ENCODE measurements at places on chromosomes 6 and 20. TPM values are rescaled to one million over a fixed set of nuclear protein-coding genes. Genes with fewer than 3 reads are reported as not detected.

Gene ADIG
- not detected for total RNA-seq

Gene FAM209B
- total RNA-seq: 3.9 TPM

- no peak overlapping the region for H3K4me3 ChIP-seq
- H3K27me3 ChIP-seq: no peaks in the 10 kb centered on the region
- DNase-seq: peak; percentile 25
- H3K4me1 ChIP-seq: no peaks in the 10 kb centered on the region
- H3K36me3 ChIP-seq: no peaks in the 10 kb centered on the region
Measured at GRCh38 chr6:138765896-138766655, 7.5 kb upstream of the CCDC28A start.

Gene MUCL3
- total RNA-seq: not detected

Gene NRN1
- 0.19 TPM for total RNA-seq

DNA sequence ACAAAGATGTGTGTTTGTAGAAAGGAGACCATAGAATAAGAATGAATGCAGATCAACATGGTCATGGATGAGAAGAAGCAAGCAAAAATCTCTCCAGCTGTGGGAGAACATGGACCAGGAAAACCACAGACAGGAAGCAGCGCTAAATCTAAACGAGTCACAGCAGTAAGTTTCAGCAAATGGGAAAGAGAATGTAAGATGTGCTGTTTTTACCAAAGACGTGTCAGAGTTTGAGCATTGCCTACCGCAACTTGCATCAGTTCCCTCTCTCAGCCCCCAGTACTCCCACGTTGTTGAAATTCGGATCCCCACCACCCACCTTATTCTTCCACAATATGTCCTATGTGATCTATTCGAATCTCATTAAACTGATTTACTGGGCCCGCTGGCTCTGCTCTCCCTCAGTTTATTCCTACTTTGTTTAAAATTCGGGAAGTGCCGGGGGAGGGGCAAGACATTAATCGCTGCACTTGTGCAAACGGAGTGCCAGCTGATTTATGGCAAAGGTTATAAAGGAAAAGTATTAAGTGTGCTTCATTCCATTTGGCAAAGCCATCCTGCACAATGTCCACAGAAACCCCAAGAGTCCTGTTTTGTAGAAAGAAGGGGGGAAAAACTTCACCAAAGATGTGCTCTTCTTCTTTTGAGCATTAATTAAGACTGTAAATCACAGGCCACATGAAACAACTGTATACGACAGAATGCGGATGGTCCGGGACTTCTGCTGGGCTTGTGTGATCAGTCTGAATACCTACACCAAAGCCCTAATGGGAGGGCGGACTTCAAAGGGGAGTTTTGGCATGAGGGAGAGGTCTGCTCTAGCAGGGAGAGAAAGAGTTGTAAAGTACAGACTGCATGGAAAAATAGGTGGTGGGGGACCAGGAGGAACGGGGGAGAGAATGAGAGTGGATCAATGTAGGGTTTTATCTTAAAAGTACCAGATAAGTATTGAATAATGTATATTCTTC lies 59.1 kb upstream of the PRDM1 start:
- DNase-seq: no peak
- H3K36me3 ChIP-seq: no peaks in the 10 kb centered on the region
- no peak overlapping the region for H3K27ac ChIP-seq
- H3K4me1 ChIP-seq: no peaks in the 10 kb centered on the region

DNA sequence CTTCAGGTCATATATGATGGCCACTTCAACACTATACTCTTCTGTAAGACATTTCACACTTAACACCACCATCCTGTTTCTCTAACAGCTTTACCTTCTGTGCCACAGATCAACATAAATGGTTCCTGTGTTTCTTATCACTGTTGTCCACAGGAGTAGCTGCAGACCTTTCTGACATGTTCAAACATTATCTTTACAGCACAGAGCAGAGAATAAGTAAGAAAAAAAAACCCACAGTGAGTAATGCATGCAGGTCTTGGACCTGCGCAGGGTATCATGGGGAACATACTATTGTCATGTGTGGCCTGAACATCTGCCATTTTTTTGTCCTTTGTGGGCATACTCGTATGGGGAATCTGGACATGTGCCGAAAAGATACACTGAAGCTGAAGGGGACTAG lies 161.9 kb downstream of the KIF16B start:
- no peaks in the 10 kb centered on the region for H3K4me1 ChIP-seq
- no peak overlapping the region for H3K4me3 ChIP-seq

GRCh38 chr20:18783385-18783959 lies 30.1 kb upstream of the SCP2D1 start:
- H3K36me3 ChIP-seq: no peaks in the 10 kb centered on the region
- H3K4me3 ChIP-seq: no peak overlapping the region
- no peak for DNase-seq
- H3K27ac ChIP-seq: no peak overlapping the region

DNA sequence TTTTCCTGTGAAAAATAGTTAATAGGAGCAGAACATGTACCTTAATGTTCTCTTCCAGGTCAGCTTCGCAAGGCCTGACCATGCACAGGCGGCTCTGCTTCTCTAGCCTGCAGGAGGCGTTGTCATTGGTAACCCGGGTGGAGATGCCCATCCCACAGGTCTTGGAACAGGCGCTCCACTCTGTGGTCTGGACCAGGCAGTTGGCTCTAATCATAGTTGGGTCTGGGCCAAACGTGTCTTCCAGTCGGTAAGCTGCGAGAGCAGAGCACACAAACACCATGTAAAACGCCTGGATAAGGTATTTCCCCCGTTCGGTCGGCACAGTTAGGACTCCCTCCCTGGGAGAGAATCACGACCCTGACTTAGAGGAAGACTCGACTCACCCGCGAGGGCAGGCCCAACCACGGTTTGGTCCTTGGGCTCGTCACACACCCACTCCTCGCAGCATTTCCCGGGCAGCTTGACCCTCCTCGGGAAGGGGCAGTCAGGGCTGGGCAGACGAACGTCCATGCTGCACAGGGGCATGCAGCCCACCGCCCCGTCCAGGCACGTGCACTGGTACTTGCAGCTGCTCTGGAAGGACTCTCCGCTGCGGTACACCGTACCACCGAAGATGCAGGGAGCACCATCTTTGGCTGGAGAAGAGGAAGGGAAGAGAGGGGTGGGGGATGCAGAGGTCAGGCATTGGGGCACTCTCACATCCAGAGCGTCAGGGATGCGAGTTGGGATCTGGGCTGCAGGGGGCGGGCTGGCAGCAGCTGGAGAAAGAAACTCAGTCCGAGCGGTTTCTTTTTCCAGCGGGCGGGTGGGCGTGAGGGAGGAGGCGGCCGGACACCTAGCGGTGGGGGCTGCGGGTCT lies 1.0 kb downstream of the CCN2 start:
- peak overlapping the region; percentile 28 for H3K4me3 ChIP-seq
- no peaks in the 10 kb centered on the region for H3K36me3 ChIP-seq
- no peak for DNase-seq
- peaks cover 4% of the 10 kb centered on the region for H3K27me3 ChIP-seq
- no peak overlapping the region for H3K27ac ChIP-seq

Gene MDN1
- 63.9 TPM for total RNA-seq

Gene DAAM2
- not detected for total RNA-seq

- H3K4me3 ChIP-seq: no peak overlapping the region
- no peaks in the 10 kb centered on the region for H3K36me3 ChIP-seq
- H3K4me1 ChIP-seq: no peaks in the 10 kb centered on the region
- no peak overlapping the region for H3K27ac ChIP-seq
Measured at GRCh38 chr6:10510592-10511367, 10.4 kb upstream of the GCNT2 start.

Gene RIOK1
- total RNA-seq: 24.4 TPM

- H3K4me1 ChIP-seq: no peaks in the 10 kb centered on the region
- no peak overlapping the region for H3K4me3 ChIP-seq
- DNase-seq: no peak
- H3K27me3 ChIP-seq: no peaks in the 10 kb centered on the region
Measured at GRCh38 chr6:46565531-46565930, 74.3 kb upstream of the RCAN2 start.

DNA sequence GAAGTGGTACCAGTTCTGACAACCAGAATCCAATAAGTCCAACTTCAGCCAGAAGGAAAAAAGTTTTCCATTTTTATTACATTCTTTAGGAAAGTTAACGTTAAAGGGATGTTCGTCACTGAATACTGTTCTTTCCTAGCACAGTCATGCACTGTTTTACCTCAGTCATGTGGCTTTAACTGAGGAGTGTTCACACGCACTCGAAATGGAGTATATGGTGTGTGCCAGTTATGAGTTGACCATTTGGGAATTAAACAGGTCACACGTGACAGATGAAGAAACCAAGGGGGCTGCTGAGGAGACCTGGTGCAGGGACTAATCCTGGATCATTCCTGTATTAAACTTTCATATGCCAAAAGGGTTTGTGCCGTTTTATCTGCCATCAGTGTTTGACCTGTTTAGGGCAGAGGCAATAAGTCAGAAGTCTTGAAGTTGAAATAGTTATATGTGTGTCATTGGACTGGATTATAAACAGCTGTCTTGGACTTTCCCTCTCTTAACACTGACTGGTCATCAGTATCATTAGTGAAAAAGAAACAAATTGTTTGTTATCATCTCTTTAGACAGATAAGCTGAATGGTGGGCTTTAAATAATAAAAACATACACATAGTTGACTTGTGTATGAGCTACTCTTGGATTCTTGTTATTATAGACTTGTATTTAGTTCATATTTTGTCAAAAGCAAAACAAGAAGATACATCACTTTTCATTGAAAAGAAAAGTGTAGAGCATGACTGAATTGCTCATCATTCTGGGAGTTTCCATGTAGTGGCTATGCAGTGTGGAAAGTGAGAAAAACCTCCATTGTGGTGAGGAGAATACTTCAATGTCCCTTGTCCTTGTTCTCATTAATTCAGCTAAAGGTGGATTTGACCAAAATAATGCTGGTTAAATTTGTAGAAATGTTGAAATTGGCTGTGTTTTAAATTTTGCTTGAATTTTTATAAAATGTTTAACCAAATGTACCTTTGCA lies 123.5 kb upstream of the SAMD5 start:
- no peaks in the 10 kb centered on the region for H3K4me1 ChIP-seq
- no peak overlapping the region for H3K27ac ChIP-seq
- no peak for DNase-seq
- no peaks in the 10 kb centered on the region for H3K27me3 ChIP-seq
- no peak overlapping the region for H3K4me3 ChIP-seq

- H3K4me3 ChIP-seq: no peak overlapping the region
- no peaks in the 10 kb centered on the region for H3K27me3 ChIP-seq
Measured at GRCh38 chr6:29451471-29452193, 5.2 kb downstream of the OR11A1 start.

- no peak within 1 kb of the TSS for H3K27ac ChIP-seq
- peaks cover 13% of the 10 kb centered on the region for H3K27me3 ChIP-seq
- no peaks in the 10 kb centered on the region for H3K4me1 ChIP-seq
- H3K36me3 ChIP-seq: no peaks in the 10 kb centered on the region
Measured at GRCh38 chr6:159169193-159169555, at the start of gene FNDC1. Gene FNDC1, plus strand, starts transcription at chr6:159169400. Its CDS starts 197 bp downstream, at chr6:159169597.

Gene HCRTR2
- total RNA-seq: not detected

Gene CAGE1
- 0.16 TPM for total RNA-seq

DNA sequence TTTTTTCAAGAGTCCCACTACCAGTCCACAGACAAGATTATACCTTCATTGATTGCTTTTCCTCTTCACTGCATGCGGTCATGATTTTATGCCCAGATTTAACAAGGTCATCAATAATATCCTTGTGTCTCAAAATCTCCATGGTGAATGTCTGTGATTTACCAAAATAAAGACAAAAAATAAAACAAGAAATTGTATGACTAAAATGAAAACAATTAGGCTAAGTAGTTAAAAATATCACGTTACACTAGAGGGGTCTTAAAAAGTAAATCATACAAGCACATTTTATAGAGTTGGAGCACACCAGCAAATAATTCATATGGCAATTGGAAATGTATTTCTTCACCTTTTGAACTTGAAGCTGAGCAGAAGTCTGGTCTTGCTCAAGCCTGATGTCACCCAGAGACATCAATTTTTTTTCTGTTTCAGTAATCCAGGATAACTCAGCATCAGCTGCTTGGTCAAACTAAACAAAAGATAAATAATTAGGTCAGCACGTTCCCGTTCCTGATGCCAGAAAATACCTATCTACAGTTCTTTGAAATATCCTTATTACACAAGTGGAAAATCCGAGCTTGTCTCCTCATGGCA lies 125.4 kb downstream of the DST start:
- no peaks in the 10 kb centered on the region for H3K27me3 ChIP-seq
- H3K27ac ChIP-seq: no peak overlapping the region
- no peaks in the 10 kb centered on the region for H3K36me3 ChIP-seq
- H3K4me1 ChIP-seq: no peaks in the 10 kb centered on the region

Gene ZNFX1
- total RNA-seq: 58.7 TPM

DNA sequence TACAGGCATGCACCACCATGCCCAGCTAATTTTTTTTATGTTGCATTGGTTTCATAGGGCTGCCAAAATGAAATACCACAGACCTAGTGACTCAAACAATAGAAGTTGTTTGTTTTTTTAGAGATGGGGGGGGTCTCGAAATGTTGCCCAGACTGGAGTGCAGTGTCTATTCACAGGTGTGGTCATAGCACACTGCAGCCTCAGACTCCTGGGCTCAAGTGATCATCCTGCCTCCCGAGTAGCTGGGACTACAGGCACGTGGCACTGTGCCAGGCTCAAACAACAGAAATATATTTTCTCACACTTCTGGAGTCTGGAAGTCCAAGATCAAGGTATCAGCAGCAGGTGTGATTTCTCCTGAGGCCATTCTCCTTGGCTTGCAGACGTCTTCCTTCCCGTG lies 6.6 kb upstream of the SLC16A10 start:
- H3K36me3 ChIP-seq: no peaks in the 10 kb centered on the region
- H3K4me1 ChIP-seq: no peaks in the 10 kb centered on the region
- no peaks in the 10 kb centered on the region for H3K27me3 ChIP-seq
- DNase-seq: no peak

Gene CCM2L
- not detected for total RNA-seq

DNA sequence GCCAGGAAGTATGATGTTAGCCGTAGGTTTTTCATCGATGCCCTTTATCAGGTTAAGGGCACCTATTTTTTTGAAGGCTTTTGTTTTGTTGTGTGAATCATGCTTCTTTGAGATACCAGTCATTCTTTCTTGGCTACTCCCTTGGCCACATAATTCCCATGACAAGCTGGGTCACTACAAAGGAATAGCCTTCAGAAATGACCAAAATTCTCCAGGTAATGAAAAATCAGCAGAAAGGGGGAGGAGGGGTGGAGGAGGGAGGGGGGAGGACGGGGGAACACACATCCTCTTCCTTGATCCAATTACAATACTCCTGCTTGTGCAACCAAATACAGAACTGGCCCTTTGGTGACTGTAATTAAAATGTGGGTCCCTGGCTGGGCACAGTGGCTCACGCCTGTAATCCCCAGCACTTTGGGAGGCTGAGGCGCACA lies 21.7 kb upstream of the TGM2 start:
- H3K4me1 ChIP-seq: no peaks in the 10 kb centered on the region
- no peak overlapping the region for H3K4me3 ChIP-seq
- H3K27ac ChIP-seq: no peak overlapping the region
- DNase-seq: no peak
- no peaks in the 10 kb centered on the region for H3K27me3 ChIP-seq
- no peaks in the 10 kb centered on the region for H3K36me3 ChIP-seq

GRCh38 chr6:105603788-105604586 lies 201.1 kb upstream of the PREP start:
- no peak overlapping the region for H3K4me3 ChIP-seq
- no peak for DNase-seq
- no peaks in the 10 kb centered on the region for H3K27me3 ChIP-seq
- H3K27ac ChIP-seq: no peak overlapping the region
- H3K36me3 ChIP-seq: no peaks in the 10 kb centered on the region

All from naive thymus-derived CD4-positive, alpha-beta T cell (primary cell).